ENCODE measurements at places on chromosomes 5 and 9.
A peak's percentile ranks its signal among the peaks of the same experiment; 100 is the strongest.

DNA sequence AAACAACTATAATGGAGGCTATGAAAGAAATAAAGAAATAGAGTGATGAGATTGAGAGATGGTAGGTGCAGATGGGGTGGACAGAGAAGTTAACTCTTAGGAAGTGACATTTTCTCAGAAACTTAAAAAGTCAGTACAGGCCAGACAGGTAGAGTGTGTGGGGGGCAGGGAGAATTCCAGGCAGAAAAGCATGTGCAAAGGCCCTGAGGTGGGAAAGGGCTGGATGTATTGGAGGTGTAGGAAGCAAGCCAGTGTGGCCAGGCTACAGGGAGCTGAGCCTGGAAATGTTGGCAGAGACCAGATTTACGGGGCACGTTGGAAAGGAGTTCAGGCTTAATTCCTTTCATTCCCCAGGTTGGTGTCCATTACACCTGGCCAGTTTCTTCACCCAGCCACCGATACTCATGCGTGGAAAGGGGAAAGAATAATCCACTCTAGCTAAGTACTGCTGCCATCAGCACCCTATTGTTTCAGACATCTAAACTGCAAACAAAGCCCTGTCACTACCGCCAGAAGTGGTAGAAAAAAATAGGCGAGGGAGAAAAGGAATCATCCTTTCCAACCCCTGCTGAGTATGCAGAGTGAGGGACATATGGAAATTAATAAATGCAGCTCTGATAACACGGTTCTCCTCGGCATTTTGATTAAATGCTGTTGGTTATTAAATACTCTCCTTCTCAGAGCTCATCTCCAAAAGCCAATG, 116.8 kb upstream of the GPR151 start:
- no peak for DNase-seq

DNA sequence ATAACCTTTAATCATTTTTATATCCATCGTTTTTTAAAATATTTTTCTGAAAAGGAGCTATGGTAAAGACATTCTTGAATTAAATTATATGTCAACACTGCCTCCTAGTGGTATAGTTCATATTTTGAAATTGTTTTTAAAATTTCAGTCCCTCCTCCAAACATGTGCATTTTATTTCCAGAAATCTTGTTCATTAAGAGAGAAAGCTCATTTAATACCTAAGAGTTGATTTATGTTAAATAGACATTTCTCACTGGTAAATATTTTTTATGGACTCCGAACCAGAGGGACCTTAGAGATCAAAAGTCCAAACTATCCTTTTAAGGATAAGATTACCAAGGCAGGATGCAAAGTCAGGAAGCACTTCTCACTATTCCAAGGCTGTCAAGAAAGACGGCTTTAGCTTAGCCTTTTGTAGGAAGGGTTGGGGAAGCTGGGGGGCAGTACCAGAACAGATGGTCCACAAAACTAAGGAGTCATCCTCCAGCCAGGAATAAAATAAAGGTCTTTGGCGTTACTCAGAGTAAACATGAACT, 21.6 kb downstream of the BHMT start:
- peak; percentile 23 for DNase-seq

DNA sequence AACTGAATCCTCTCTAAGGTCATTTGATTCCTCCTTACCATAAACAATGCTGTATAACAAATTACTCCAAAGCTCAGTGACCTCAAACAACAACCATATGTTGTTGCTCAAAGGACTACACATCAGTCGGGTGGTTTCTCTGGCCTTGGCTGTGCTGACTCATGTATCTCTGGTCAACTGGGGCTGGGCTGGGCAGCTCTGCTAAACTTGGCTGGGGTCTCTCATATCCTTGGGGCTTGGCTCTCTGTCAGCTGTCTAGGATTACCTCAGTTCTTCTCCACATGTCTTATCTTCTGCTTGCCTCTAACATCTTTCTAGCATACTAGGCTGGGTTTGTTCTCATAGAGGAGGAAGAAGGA, 86.4 kb downstream of the GALNT10 start:
- peak; percentile 94 for DNase-seq

GRCh38 chr9:124616961-124617360, 109.8 kb upstream of the NR5A1 start:
- no peak for DNase-seq

- DNase-seq, result no peak
Measured at GRCh38 chr9:34454571-34455065, 3.8 kb downstream of the FAM219A start.

DNA sequence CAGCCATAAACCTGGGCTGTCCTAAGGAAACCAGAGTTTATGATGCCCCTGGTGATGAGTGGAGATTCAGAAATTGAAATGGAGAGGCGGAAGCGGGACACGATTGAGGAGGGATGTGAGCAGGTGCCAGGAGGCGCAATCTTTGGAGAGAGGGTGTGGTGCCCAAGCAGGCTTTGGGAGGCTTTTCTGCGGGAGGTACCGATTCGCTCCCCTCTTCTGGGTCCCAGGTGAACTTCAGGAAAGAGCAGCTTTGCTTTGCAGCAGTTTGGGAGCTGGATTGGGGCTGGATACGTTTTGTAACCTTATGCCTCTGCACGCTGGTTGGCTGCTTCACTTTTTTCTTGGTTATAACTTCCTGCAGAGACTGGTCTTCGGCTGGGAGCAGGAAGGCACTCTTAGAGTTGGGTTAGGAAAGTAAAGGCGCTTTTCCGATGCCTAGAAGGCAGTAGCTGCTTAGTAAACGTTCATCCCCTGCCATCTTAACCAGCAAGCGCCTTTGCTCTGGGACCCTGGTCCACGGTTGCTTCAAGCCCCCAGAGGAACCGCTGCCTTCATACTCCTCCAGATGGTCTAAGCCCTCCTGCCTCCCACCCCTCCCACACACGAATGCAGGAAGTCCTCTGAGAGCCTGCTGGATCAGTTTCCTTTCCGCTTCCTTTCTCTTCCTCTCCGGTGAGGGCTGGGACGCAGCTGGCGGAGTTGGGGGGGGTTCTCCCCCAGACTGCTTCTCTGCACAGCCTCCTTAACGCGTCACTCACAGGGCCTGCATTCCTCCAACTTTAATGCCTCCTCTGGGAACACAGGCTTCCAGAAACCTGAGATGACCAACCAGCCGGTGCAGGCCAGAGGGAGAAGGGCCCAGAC, 15.2 kb upstream of the NEK6 start:
- no peak for DNase-seq

DNA sequence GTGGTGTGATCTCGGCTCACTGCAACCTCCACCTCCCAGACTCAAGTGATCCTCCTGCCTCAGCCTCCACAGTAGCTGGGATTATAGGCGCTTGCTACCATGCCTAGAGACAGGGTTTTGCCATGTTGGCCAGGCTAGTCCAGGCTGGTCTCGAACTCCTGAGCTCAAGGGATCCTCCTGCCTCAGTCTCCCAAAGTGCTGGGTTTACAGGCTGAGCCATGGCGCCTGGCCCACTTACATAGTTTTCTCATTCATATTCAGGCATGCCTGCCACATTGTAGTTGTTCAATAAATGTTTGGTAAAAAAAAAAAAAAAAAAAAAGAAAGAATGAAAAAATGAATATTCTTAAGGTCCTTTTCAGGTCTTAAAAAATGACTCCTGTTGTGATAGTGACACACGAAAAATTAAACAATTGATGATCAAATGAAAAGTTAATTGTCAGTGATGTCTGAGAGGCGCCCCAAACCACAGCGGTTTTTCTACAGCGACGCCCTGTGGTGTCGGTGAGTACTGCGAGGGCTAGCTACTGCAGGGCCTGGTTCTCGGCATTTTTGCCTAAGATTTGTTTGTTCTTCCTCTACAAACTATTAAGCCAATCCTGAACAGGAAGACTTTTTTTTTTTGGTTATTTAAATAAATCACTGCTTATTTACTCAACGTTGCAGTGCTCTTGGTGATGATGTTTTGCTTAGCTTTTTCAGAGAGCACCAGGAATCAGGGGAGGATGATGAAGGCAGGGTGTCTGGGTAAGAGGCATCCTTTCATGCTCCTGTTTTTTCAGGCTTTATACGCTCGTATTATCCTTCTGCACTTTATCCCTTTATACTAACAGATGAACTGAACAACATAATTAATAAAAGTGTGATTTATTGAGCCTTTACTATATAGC, 67.0 kb upstream of the DPYSL3 start:
- DNase-seq, result no peak

DNA sequence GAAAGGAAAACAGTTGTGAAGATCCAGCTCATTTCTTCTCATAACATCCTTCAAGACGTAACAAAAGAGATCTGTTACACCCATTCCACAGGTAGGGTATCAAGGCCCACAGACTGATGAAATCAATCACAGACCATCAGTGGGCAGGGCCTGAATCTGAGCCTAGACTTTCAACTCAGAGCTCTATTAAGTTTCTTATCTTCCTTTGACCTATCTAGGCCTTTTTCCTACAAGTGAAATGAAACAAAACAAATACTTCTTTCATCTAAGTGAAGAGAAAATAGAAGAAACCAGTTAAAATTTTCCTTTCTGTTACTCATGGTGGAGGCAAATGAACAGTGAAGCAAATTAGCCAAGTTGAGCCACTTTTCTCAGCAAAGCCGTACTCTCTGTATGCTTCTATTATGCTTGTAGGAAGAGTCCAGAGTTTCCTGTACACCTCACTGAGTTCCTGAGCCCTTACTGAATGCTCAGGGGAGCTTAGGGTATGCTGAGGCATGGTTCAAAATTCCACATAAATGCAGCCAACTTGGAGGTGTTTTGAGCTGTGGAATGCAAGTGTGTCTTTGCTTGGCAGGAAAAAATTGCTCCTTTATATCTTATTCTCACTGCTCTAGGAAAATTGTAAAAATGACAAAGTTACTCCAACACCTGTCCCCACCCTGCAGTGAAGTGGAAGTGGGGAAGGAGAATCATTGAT, 91.9 kb downstream of the FEM1C start:
- no peak for DNase-seq

DNA sequence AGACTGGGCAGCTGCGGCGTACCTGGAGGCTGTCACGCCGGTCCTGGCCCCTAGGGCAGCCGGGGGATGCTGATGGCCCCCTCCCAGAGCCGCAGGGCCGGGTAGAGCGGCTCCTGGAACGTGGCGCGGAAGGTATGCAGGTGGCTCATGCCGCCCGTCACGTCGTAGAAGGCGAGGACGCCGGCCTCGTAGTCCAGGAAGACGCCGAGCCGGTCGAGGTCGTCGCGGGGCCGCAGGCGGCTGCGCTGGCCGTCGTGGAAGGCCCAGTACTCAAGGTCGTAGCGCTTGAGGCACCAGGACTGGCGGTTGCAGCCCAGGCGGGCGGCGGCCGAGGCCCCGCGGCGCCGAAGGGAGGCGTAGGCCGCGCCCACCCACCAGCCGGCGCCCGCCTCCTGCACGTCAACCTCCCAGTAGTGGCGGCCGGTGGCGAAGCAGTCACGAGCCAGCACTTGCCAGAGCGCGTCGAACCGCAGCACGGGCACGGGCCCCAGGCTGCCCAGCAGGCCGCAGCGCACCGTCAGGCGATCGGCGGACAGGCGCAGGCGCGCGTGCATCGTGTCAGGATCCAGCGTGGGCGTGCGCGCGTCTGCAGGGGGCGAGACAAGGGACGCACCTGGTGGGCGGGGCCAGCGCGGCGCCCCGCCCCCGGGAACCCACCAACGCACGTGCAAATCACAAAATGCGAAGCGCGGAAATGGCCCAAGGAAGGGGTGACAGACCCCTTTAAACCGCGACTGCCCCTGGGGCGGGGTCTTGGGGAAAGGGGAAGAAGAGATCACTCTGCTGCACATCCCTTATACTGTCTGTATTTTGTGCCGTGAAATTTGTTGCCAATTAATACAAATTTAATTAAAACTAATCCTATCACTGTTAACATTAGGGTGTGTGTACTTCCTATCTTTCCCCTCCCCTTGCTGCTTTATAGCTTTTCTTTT, 31.2 kb downstream of the NANS start:
- DNase-seq, result no peak

- DNase-seq, result no peak
Measured at GRCh38 chr9:109245310-109245897, 75.5 kb downstream of the EPB41L4B start.

- peak; percentile 42 for DNase-seq
Measured at GRCh38 chr9:137070201-137070905, at the start of gene SAPCD2. Gene SAPCD2, minus strand, starts transcription at chr9:137070557. Its CDS starts 97 bp downstream, at chr9:137070460.

DNA sequence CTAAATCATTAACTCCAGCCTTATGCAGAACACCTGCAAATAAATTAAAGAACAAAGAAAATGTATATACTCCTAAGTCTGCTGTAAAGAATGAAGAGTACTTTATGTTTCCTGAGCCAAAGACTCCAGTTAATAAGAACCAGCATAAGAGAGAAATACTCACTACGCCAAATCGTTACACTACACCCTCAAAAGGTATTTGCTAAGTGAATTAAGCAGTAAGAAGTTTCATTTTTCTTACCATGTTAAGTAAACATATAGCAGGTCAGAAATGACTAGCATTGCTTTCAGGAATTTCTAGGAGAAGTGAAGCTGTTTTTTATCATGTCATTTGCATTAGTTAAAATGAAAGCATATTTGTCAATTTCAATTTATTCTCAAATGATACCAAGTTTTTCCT, 92.7 kb downstream of the MELK start:
- DNase-seq, result no peak

- no peak for DNase-seq
Measured at GRCh38 chr9:122228568-122229484, at the start of gene LHX6. Gene LHX6, minus strand, starts transcription at chr9:122228957. Its CDS starts 217 bp downstream, at chr9:122228740.

DNA sequence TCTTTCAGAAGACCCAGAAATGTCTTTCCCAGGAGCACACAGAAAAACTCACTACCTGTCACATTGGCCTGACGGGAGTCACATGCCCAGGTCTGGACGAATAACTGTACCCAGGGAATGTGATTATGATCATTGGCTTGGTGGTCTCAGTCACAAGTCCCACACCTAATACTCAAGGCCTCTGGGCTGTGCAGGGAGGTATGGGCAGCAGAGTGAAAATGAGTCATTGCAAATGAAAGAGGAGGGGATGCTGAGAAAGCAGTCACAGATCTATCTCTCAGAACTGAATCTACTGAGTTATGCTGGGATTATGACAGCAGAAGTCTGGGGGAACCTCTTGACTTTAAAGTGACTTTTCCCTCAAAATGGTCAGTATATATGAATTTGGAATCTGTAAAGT, 36.9 kb downstream of the SGCD start:
- DNase-seq, result no peak

GRCh38 chr9:76876098-76876497, 29.8 kb downstream of the PRUNE2 start:
- DNase-seq, result no peak

DNA sequence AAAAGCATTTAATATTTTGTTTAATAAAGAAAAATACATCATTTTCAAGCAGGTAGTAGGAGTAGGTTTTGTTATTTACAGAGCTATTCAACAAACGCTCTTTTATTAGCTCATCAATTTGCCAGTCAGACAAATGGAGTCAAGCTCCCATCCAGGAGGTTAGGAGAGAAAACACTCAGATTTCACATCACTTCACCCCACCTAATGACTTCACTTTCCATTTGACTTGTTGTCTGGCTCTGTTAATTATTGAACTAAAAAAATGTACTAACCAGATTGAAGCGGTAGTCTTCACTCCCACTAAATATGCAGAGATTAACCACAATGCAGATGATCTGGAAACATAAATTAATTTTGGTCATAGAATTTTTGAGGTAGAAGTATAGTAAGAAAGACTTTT, 193.6 kb upstream of the VCAN start:
- no peak for DNase-seq

GRCh38 chr9:134666208-134666607, 24.6 kb downstream of the COL5A1 start:
- DNase-seq, result no peak

GRCh38 chr5:36441280-36441679, 139.6 kb upstream of the RANBP3L start:
- DNase-seq, result no peak

- DNase-seq, result no peak
Measured at GRCh38 chr9:9997585-9997984, 615.2 kb downstream of the PTPRD start.
